Stimulated activated CD4-positive, alpha-beta T cell treated with anti-CD3 and anti-CD28 coated beads, Interleukin-15, amount 100 ng/mL, for 24 hours (primary cell): ENCODE measurements at places on chromosomes 2 and 18.
A peak's percentile ranks its signal among the peaks of the same experiment; 100 is the strongest.

- no peak for DNase-seq
Observed at GRCh38 chr2:105179469-105180372, 61.8 kb upstream of the GPR45 start.

DNA sequence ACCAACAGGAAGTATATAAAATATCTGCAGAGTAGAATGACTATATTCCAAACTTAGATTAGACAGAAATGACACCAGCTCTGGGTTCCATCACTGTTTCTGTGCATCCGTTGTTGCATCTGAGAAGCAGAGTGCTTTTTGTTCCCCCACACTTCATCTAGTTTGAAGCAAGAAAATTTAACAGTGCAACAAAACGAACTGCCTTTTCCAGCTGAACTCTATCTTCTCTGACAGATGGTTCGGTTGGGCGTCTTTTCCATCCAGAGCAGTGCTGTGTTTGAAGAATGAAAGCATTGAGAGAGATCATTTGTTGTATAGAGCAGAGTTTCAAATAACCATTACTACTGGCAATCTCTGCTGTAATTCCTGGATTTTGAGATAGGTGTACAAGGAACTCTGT lies 757.5 kb downstream of the DPP10 start:
- no peak for DNase-seq

GRCh38 chr18:9629709-9630108 lies 15.3 kb upstream of the PPP4R1 start:
- no peak for DNase-seq

DNA sequence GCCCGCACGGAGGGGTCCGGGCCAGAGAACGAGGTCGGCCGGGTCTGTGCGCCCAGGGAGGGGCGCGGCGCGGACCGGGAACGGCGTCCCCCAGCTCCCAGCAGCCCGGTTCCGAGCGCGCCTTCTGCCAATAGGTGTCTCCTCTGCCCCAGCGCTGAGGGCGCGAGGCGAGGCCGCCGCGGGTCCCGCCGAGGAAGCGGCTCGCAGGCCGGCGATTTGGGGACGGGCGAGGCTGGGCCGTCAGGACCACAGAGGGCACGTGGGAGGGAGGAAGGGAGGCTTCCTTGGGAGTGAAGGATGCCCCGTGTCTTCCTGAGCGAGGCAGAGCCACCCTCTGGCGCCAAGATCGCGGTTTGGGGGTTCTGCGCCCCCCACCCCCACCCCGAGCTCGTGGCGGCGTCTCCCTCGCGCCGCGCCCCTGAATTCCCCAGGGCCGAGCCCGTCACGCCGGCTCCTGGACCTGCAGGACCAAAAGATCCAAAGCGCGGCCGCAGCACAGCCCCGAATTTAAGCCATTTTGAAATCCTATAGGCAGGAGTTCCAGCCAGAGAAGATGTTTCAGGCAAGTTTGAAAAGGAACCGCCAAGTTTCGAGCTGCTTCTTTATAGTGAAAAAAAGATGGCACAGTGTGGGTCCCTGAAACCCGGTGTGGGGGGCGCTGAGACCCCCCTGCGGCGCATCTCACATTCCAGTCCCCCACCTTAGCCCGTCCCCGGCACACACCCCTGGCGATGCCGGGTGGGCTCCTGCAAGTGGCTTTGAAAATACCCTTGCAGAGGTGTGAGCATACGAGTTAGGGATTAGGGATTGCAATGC lies 909 bp downstream of the NFATC1 start:
- DNase-seq: peak; percentile 64

DNA sequence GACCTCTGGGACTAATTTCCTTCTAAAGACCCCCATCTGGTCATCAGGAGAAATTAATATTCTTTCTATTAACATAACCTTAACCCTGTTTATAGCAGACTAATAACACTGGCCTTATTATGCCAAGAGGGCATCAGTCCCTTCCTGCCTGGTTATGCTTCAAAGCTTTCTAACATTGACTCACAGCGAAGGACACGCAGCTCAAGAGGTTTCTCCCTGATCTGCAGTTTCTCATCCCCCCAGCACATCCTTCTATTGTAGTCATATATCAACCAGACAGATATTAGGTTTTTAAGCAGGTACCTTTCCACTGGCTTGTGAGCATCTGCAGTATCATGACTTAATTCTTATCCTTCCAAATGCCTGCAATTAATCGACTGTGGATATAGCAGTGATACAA lies 100.0 kb upstream of the CXCR4 start:
- DNase-seq: no peak

GRCh38 chr18:74613381-74613780 lies 15.7 kb downstream of the ZNF407 start:
- no peak for DNase-seq

DNA sequence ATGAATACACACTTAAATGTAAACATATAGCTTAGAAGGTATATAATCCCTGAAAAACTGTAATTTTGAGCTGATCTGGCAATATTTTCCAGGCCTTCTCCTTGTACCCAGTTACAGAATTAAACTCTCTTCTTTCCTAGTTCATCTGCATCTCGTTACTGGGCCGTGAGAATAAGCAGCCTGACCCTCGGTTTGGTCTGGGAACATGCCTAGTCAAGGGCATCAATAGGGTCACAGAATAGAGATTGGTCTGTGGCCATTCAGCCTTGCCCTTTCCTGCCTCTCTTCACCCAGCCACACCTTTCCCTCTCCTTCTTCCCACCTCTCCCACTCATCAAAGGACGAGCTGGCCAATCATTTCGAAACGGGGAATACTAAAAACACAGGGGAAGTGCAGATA lies 27.3 kb downstream of the SULT1C2 start:
- DNase-seq: no peak

- DNase-seq: no peak
Observed at GRCh38 chr2:136437461-136437860, 319.5 kb upstream of the CXCR4 start.

DNA sequence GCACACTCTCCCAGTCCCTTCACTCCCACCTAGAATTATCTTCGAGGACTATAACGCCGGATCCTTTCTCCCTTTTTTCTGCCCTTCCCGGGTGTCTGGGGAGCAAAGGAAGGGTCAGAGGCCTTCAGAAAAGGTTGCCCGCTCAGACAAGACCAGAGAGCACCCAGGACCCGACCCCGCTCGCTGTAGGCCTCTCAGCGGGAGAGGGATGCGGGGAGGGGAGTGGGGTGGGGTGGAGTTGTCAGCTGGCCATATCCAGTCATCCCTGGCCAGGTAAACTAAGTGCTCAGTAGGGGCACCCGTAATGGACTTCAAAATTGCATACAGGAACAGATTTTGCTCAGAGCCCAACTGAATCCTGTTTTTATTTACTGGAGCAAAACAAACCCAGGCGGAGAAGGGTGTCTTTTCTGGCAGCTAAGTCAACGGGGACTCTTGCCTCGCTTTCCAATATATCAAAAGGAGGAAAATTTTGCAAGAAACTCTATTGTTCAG lies 65.0 kb downstream of the NOL4 start:
- DNase-seq: no peak

DNA sequence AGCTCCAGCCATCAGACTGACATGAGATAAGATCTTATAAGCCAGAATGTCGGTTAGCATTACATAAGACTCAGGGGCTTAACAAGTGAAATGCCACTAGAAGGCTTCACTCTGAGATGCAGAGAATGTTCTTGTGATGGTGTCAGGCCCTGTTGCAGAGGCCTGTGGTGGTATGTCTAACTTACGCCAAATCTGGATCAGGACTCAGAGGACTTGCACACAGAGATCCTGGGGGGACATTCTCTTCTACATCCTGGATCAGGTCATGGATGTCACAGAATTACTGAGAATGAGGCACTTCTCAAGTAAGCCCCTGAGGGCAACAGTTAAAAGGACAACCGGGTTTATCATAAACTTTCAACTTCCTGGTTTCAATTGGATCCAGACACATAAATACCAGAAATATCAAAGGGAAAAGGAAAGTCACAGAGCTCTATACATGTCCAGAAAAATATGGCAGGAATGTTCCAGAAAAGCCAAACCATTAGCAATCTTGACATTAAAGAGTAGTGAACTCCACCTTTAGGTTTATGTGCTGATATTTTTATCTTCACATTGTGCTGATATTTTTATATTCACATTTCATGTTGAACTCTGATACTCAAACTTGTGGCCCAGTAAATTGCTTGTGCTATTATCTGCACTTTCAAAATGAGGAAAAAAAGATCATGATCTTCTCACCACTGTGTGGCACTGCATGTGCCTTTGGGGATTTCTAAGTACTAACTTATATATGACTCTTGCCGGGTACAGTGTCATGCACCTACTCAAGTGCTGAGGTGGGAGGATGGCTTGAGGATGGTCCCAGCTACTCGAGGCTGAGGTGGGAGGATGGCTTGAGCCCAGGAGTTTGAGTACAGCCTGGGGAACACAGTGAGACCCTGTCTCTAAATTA lies 137.5 kb upstream of the RNF152 start:
- DNase-seq: no peak

GRCh38 chr2:151795646-151796240 lies 32.5 kb downstream of the ARL5A start:
- no peak for DNase-seq

- no peak for DNase-seq
Observed at GRCh38 chr2:168514692-168515091, 58.6 kb downstream of the CERS6 start.

- no peak for DNase-seq
Observed at GRCh38 chr2:155372969-155373368, 674.5 kb downstream of the KCNJ3 start.

GRCh38 chr2:184078496-184078895 lies 519.8 kb upstream of the ZNF804A start:
- no peak for DNase-seq
